ENCODE measurements at places on chromosomes 1 and 21.
A peak's percentile ranks its signal among the peaks of the same experiment; 100 is the strongest.

GRCh38 chr1:53272349-53272748, 34.0 kb upstream of the MAGOH start:
- H3K36me3 ChIP-seq: no peaks in the 10 kb centered on the region
- no peaks in the 10 kb centered on the region for H3K27me3 ChIP-seq
- no peak for DNase-seq
- no peak overlapping the region for H3K4me3 ChIP-seq

DNA sequence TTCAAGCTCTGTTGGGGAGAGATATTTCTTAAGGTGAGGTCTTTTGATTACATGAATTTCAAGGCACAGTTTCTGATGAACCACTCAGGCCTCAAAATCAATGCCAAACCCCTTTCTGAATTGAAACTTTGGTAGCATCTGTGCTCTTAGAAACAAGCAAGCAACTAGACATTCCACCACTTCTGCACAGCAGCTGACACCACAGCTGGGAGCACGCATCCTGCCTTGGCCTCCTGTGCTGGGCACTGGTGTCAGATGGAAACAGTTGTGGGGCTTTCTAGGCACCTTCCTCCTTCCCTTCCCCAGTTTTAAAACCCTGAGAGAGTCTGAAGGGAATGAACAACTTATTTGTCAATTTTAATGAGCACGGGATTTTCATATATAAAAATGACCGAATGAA, 360.2 kb downstream of the ADGRL2 start:
- H3K4me3 ChIP-seq: no peak overlapping the region
- H3K27me3 ChIP-seq: no peaks in the 10 kb centered on the region
- no peak overlapping the region for H3K27ac ChIP-seq
- H3K36me3 ChIP-seq: no peaks in the 10 kb centered on the region
- DNase-seq: no peak

DNA sequence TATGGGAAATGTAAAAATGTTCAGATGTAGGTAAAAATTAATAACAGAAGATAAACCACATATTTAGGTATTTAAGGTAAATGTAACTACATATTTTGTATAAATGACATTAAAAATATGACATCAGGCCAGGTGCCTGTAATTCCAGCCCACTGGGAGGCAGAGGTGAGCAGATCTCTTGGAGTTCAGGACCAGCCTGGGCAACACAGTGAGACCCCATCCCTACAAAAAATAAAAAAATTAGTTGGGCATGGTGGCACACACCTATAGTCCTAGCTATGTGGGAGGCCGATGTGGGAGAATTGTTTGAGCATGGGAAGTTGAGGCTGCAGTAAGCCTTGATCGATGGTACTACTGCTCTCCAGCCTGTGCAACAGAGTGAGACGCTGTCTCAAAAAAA, 216.5 kb downstream of the SPATA17 start:
- no peak overlapping the region for H3K4me3 ChIP-seq
- no peaks in the 10 kb centered on the region for H3K36me3 ChIP-seq
- no peaks in the 10 kb centered on the region for H3K4me1 ChIP-seq

- peak; percentile 66 for DNase-seq
- H3K4me1 ChIP-seq: no peaks in the 10 kb centered on the region
These were observed 275.2 kb downstream of the KAZN start for GRCh38 chr1:14873677-14874076.

DNA sequence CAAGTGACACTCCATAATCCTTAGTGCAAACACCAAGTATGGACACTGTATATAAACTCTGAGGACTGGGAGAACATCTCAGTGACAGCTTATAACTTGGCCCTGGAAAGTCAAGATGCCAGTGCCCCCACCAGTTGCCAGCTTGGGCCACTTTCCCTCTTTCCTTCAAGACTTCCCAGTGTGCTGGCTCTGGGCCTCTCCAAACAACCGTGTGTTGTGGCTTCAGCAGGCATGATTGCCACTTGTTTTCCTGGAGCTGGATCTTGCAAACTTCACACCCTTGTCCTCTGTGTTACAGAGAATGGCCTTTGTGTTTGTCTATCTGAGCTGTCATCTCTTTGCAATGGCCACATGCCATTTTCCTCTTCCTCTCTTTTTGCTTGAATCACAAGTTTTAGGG, 37.0 kb downstream of the CCDC185 start:
- H3K27ac ChIP-seq: no peak overlapping the region
- no peaks in the 10 kb centered on the region for H3K4me1 ChIP-seq
- DNase-seq: no peak
- H3K4me3 ChIP-seq: no peak overlapping the region
- no peaks in the 10 kb centered on the region for H3K27me3 ChIP-seq

GRCh38 chr1:147086129-147086528, 86.1 kb downstream of the PRKAB2 start:
- no peaks in the 10 kb centered on the region for H3K4me1 ChIP-seq
- no peak for DNase-seq
- H3K4me3 ChIP-seq: no peak overlapping the region
- H3K36me3 ChIP-seq: no peaks in the 10 kb centered on the region
- no peak overlapping the region for H3K27ac ChIP-seq
